ENCODE measurements at places on chromosomes 12 and 14. TPM values are rescaled to one million over a fixed set of nuclear protein-coding genes. Genes with fewer than 3 reads are reported as not detected.
A peak's percentile ranks its signal among the peaks of the same experiment; 100 is the strongest.

The TOMM20L gene
- not detected for total RNA-seq

The ARG2 gene
- total RNA-seq, result 17.6 TPM

The LTB4R2 gene
- 21.7 TPM for total RNA-seq

The COPS7A gene
- total RNA-seq, result 55.5 TPM

The TXNDC16 gene
- total RNA-seq, result 2.2 TPM

The NPAS3 gene
- 0.79 TPM for total RNA-seq

The CMKLR1 gene
- 0.12 TPM for total RNA-seq

- no peak overlapping the region for H3K4me3 ChIP-seq
- H3K27ac ChIP-seq, result no peak overlapping the region
- H3K36me3 ChIP-seq, result no peaks in the 10 kb centered on the region
- H3K4me1 ChIP-seq, result peaks cover 10% of the 10 kb centered on the region
- no peaks in the 10 kb centered on the region for H3K27me3 ChIP-seq
Measured at GRCh38 chr14:100868621-100869370, 34.7 kb downstream of the RTL1 start.

DNA sequence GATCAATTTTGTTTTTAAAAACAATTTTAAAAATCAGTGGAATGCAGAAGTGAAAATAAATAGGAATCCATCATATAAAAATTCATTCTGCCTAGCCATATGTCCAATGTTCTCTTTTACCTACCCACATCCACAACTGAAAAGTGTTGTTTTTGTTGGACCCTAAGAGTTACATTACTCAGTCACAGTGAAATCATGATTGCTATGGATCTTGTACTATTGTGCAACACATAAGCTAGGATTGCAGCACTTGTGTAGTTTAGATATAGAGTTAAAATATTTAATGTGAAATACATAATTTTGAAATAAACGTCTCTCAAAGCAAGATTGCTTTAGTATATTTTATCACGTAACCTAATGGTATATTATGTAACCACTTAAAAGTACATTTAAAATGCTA lies 213.3 kb upstream of the CLEC14A start:
- no peak overlapping the region for H3K27ac ChIP-seq
- H3K4me1 ChIP-seq, result no peaks in the 10 kb centered on the region
- no peaks in the 10 kb centered on the region for H3K36me3 ChIP-seq
- DNase-seq, result peak; percentile 68
- no peaks in the 10 kb centered on the region for H3K27me3 ChIP-seq

DNA sequence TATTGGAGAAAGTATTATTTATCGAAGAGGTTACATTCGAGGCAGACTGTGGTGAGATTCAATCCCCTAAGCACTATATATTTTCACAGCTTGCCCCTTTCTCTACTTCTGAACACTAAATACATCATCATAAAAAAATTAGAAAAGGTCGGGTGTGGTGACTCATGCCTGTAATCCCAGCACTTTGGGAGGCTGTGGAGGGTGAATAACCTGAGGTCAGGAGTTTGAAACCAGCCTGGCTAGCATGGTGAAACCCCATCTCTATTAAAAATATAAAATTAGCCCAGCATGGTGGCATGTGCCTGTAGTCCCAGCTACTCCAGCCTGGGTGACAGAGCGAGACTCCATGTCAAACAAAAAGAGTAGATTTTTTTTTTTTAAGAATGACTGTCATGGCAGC lies 70.6 kb upstream of the MYF6 start:
- H3K27ac ChIP-seq, result no peak overlapping the region
- no peak overlapping the region for H3K4me3 ChIP-seq
- peaks cover 41% of the 10 kb centered on the region for H3K27me3 ChIP-seq
- no peaks in the 10 kb centered on the region for H3K4me1 ChIP-seq

DNA sequence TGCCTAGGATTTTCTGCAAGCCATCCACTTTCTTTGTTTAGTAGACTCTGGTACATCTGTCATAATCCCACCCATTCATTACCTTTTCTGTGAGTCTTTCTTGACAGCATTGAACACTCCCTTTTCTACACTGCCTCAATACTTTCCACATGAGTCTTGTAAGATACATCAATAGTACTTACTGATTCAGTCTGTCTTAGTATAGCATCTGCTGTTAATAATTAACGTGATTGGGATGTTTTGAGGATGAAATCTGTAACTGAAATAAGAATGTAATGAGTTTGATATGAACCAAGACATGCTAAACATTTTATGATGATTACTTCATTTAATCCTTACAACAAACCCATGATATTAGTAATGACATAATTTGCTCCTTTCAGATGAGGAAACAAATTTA lies 196.2 kb upstream of the FOXG1 start:
- H3K4me1 ChIP-seq, result peaks cover 10% of the 10 kb centered on the region
- H3K27ac ChIP-seq, result peak overlapping the region; percentile 49
- H3K27me3 ChIP-seq, result no peaks in the 10 kb centered on the region
- no peak overlapping the region for H3K4me3 ChIP-seq
- no peak for DNase-seq

DNA sequence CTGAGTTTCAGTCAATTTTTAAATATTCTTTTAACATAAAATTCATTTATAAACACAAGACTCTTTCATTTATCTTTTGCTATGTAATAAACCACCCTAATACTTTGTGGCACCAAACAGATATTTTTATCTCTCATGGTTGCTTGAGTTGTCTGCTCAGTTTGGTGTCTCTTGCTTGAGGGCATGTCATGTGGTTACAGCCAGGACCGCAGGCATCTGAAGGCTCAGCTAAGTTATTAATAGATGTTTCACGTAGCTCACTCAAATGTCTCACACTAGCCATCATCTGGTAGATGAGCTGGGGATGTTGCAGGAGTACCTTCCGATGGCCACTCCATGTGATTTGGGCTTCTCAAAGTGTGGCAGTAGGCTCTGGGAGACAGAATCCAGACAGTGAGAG lies 597.8 kb downstream of the ETNK1 start:
- no peak overlapping the region for H3K4me3 ChIP-seq
- no peak overlapping the region for H3K27ac ChIP-seq
- no peaks in the 10 kb centered on the region for H3K4me1 ChIP-seq
- peaks cover 9% of the 10 kb centered on the region for H3K27me3 ChIP-seq
- DNase-seq, result no peak
- H3K36me3 ChIP-seq, result no peaks in the 10 kb centered on the region

DNA sequence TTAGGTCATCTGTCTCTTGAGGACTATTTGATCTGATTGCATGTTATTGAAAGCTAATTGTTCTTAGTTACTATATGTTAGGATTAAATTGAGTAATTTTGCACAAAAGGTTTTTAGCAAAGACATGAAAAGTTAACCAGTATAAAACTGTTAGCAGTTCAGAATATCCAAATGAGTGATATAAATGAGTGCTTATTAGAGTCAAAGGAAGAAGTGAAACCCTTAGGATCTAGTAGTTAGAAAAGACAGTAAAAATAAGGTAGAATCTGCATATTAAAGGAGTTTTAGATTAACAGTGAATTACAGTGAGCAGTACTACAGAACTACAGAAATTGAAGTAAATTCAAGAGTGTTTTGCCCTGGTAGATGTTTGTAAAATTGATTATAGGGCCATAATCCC lies 12.4 kb downstream of the RAP1B start:
- peak overlapping the region; percentile 92 for H3K27ac ChIP-seq
- H3K4me1 ChIP-seq, result peaks cover 31% of the 10 kb centered on the region
- DNase-seq, result no peak
- H3K4me3 ChIP-seq, result no peak overlapping the region
- peaks cover 47% of the 10 kb centered on the region for H3K36me3 ChIP-seq
- H3K27me3 ChIP-seq, result no peaks in the 10 kb centered on the region

- no peak for DNase-seq
- H3K4me1 ChIP-seq, result no peaks in the 10 kb centered on the region
- H3K27ac ChIP-seq, result no peak overlapping the region
- H3K27me3 ChIP-seq, result no peaks in the 10 kb centered on the region
- peaks cover 12% of the 10 kb centered on the region for H3K36me3 ChIP-seq
Measured at GRCh38 chr12:22458298-22458937, 85.9 kb downstream of the C2CD5 start.

DNA sequence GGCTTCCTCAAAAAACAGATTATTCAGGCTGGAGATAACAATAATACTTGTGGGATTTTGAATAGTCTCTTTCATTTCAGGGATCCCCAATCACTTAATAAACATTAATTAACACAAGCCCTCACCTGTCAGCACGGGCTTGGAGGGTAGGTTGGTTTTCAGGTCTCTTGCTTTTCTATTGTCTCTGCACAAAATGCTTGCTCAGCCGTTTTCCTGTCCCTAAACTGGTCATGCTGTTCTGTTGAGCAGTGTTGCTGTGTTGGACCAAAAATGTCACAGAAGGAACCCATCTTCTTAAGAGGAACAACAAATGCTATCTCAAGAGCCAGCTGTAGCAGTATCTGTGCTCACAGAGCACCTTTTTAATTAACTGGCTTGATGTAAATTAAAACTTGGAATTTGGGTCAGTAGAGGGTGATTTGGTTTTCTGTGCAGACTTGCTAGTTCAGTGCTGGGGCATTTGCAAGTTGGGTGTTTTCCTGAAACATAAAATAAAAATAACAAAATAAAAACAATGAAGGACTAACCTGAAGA lies 231.8 kb upstream of the CRY1 start:
- H3K27ac ChIP-seq, result no peak overlapping the region
- no peak for DNase-seq
- peaks cover 5% of the 10 kb centered on the region for H3K4me1 ChIP-seq
- peaks cover 17% of the 10 kb centered on the region for H3K27me3 ChIP-seq
- H3K36me3 ChIP-seq, result no peaks in the 10 kb centered on the region

DNA sequence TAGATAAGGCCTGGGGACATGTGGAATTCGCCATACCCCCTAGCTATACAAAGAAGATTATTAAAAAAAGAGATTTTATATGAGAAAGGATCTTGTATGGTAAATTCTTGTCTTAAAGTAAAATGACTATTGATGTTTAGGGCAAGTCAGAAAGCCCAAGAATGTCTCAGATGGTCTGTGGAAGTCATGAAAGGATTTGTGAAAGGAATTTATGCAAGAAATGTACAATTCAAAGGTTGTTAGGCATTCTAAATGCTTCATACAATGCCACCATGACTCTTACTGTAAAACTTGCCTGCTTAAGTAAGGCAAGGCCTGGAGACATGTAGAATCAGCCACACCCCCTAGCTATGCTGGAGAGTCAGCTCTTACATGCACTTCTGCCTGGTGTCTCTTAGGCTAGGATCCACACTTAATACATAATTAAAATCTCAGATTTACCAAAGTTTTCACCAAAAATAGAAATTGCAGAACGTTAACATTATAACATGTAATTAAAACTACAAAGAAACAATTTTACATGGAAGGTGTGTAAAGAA lies 8.9 kb upstream of the ETNK1 start:
- no peak for DNase-seq
- no peaks in the 10 kb centered on the region for H3K27me3 ChIP-seq
- no peaks in the 10 kb centered on the region for H3K36me3 ChIP-seq
- H3K4me1 ChIP-seq, result no peaks in the 10 kb centered on the region

Data from MCF 10A (cell line).